GM23338 (cell line): ENCODE measurements at places on chromosomes 16 and 17. TPM values are rescaled to one million over a fixed set of nuclear protein-coding genes. Genes with fewer than 3 reads are reported as not detected.

DNA sequence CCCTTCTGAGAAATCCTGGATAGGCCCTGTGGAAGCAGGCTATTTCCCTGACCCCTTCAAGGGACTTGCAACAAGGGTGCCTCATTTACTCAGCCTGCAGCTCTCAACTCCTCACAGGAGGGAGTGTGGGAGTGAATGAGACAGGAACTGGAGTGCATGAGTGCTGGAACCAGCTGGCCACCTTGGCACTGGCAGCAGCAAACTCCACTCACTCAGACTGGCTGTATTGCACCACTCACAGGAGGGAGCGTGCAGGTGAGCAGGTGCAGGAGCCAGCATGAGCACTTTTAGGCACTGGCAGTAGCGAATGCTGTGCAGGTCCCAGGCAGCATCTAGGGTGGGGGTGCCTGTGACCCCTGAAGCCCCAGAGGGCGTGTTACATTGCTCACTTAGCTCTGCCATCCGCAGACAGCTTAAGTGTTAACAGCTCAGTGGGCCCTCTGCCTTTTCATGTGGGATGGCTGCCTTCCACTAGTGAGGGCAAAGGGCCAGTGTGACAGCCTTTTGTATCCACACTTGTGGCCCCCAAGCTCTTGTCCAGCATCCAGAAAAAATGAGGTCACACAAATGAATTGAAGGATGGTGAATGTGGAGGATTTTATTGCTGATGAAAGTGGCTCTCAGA is 11.0 kb upstream of the ZNHIT3 start:
- H3K36me3 ChIP-seq, result no peaks in the 10 kb centered on the region
- H3K27ac ChIP-seq, result no peak overlapping the region
- no peak overlapping the region for H3K4me3 ChIP-seq
- H3K4me1 ChIP-seq, result no peaks in the 10 kb centered on the region

GRCh38 chr17:14376666-14377065 is 75.8 kb downstream of the HS3ST3B1 start:
- peaks cover 13% of the 10 kb centered on the region for H3K4me1 ChIP-seq
- H3K27me3 ChIP-seq, result no peaks in the 10 kb centered on the region
- no peak overlapping the region for H3K27ac ChIP-seq
- DNase-seq, result no peak

DNA sequence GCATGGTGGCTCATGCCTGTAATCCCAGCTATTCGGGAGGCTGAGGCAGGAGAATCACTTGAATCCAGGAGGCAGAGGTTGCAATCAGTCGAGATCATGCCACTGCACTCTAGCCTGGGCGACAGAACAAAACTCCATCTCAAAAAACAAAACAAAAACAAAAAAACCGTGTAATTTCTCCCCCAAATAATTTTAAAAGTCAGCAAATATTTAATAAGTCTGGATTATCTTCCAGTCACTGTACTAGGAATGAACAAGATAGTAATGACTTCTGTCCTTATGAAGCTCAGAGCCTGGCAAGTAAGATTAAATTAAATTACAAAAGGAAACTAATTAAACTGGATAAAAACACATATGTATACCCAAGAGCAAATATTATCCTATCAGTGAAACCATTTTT is 113.5 kb downstream of the DNAH3 start:
- H3K36me3 ChIP-seq, result no peaks in the 10 kb centered on the region
- H3K4me3 ChIP-seq, result no peak overlapping the region
- no peaks in the 10 kb centered on the region for H3K27me3 ChIP-seq
- no peak for DNase-seq
- no peak overlapping the region for H3K27ac ChIP-seq
- no peaks in the 10 kb centered on the region for H3K4me1 ChIP-seq

DNA sequence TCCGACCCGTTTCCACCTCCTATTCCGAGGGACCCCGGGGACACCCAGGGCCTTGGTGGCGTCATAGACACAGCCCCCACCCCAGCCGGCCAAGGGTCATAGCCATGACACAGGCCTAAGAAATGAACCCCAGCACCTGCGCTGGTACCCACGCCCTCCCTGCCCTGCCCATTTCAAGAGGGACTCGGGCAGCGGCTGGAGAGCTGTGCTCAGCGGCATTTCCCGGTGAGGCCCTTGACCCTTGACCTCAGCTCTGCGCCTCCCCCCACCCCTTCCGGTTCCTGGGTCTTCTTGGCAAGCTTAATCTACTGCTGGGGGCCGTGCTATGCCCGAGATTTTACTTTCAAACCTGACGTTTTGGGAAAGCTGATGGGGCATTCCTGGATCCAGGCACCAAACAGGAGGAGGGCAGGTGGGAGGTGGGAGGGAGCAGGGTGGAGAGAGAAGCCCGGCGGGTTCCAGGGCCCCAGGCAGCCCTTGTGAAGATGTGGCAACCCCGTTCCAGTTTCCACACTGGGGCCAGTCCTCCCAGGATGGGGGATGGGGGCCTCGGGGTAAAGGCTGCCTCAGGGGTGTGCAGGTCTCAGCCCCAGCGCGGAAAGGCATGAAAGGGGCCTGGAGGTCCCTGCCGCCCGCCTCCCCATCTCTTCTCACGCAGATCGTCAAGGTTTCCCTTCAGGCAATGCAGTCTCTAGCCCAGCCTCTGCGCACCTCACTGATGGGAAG is at the start of gene SLC22A31:
SLC22A31 (minus strand) TSS at position 414 of the 726 bp plus-strand sequence; CDS start at position 378, 36 bp downstream.
- H3K4me1 ChIP-seq, result peaks cover 7% of the 10 kb centered on the region; the same call in 1 of the 2 replicates
- H3K27ac ChIP-seq, result no peak within 1 kb of the TSS
- DNase-seq, result peak; percentile 63
- H3K36me3 ChIP-seq, result no peaks in the 10 kb centered on the region

Gene CCDC102A
- total RNA-seq, result 4.7 and 5.2 TPM in 2 replicates

Gene MT1M
- total RNA-seq, result 1.1 TPM in 1 of 2 replicates, not detected in the other
